IMR-90 (cell line): ENCODE measurements at places on chromosomes 11 and 22.

DNA sequence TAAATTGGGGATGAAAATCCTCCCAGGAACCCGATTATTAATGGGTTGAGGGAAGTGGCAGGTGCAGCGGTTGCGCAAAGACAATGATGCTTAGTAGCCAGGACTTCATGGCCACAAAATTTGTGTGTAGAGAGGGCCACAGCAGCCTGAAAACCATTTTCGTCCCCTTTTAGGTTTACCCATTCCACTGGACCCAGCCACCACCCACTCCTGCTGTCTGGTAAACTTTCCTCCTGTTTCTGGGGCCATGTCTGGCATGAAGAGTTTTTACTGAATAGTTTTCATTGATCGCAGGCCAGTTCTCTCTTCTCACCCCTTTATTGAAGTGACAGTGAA is 69.5 kb upstream of the SYT13 start:
- DNase-seq, result no peak

DNA sequence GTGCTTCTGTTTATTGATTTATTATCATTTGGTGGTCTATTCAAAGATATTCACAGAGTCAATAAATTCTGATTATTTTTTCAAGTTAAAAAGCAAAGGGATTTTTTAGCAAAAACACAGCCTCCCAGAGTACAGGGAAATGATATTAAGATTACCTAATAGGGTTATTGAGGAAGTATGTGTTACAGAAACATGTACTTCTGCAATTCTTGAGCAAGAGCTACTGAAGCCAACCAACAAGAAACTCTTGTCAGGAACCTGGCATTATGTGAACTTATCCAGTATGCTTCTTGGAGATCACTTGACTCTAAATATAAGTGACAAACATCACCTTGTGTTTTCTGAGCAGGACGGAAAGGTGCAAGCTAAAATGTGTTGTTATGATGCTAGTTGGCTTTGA is 42.0 kb upstream of the CARD18 start:
- DNase-seq, result peak; percentile 43

- DNase-seq, result no peak
These were observed 2.7 kb upstream of the PPARA start for GRCh38 chr22:46147471-46148267.

GRCh38 chr11:50075856-50076255 is 43.2 kb downstream of the OR4C45 start:
- DNase-seq, result no peak

DNA sequence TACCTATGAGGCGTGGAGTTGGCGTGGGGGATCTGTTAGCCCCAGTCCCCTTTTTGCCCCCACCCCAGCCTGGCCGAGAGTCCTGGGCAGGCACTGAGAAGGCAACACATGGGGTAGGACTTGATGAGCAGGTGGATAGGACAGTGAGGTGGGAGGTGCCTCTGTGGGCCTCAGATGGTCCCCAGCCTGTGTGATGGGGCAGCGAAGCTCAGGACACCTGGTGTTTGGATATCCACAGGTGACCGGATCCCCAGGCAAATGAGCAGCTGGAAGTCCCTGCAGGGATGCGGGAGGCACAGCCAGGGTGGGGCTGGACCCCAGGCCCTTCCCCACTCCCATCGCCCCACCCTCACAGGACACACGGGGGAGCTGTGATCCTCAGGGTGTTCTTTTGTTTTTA is 9.7 kb downstream of the FBLN1 start:
- DNase-seq, result no peak

DNA sequence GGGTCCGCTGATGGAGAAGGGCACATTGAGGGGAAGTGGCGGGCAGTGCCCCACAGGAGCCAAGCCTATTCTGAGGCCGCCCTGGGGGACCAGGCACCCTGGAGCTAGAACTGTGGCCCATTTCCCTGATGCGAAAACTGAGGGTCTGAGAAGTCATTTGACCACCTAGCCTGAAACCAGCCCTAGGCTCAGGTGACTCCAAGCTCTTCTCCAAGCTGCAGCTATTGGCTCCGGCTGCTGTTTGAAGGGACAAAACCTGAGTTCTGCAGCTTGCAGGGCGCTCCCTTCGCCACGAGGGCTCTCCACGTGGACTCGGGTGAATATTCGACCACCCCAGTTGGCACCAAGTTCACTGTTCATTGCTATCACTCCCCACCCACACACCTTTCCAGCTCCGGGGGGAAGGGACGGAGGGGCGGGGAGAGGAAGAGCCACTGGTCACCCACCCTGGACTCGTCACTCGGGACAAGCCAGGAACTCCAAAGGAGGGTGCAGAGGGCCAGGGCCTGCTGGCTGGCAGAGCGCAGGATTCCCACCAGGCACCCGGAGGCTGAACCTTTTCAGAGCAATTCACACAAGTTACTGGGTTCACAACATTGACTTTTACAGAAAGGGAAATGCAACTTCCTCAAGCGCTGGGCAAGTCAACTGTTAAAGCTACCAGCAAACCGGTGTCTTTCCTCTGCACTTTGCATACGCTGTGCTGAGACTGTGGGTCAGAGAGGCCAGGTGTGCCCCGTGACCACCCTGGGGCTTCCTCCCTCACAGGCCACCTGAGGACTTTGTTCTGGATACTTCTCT is 1.1 kb upstream of the RAC2 start:
- no peak for DNase-seq

- DNase-seq, result no peak
These were observed 82.9 kb downstream of the PKNOX2 start for GRCh38 chr11:125247431-125247830.

DNA sequence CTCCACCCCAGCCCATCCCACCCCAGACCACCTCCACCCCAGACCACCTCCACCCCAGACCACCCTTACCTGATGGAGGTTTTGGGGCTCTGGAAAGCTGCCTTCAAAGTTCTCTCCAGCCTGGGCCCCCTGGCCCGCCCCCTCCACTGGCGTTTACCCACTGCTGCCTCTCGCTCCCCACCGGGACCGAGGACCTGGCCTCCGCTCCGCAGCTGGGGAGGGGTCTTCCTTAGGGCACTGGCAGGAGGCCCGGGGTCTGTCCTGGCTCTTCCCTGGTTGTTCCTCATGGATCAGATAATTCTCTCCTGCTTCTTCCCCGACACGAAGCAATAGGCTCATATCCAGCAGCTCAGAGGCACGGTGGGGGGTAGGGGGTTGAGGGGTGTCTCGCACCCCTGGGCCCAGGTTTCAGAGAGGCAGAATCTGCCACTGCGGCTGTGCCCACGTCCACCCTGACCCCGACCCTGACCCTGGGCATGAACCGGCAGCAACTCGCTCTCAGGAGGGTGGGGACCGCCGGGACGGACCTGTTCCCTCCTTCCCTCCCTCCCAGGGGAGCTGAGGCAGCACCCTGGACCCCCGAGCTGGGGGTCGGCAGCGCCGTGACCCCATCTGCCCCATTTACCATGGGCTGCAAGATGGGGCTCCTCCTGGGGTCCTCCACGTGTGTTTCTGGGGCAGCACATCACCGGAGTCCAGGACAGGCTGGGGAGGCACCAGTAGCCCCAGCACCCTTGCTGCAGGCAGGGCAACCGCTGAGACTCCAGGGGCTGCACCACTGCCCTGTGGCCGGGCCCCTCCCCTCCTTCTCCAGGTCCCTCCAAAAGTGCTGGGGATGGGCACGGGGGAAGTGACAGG is 12.9 kb downstream of the KRTAP5-5 start:
- no peak for DNase-seq
